ENCODE measurements at places on chromosomes 5 and 9. TPM values are rescaled to one million over a fixed set of nuclear protein-coding genes. Genes with fewer than 3 reads are reported as not detected.

Gene KCTD16
- 1.1 TPM for total RNA-seq

Gene PPP3R2
- total RNA-seq = not detected

Gene PRKACG
- not detected for total RNA-seq

Gene CKS2
- 14.4 TPM for total RNA-seq

Gene SLC25A2
- total RNA-seq = 0.44 TPM

Gene SNCAIP
- 7.0 TPM for total RNA-seq

Gene ROR2
- 43.3 TPM for total RNA-seq

Gene ABCA2
- 18.9 TPM for total RNA-seq

Gene ANKRD34B
- total RNA-seq = not detected

Gene PFN3
- total RNA-seq = not detected

Gene DDX41
- 88.6 TPM for total RNA-seq

Gene PCDHGB4
- 28.2 TPM for total RNA-seq

Gene ICE1
- total RNA-seq = 22.3 TPM

Gene PHF24
- total RNA-seq = not detected

All from placental pericyte (primary cell).